Hepatocyte (in vitro differentiated cells): ENCODE measurements at places on chromosomes 1 and 21. TPM values are rescaled to one million over a fixed set of nuclear protein-coding genes. Genes with fewer than 3 reads are reported as not detected.

DNA sequence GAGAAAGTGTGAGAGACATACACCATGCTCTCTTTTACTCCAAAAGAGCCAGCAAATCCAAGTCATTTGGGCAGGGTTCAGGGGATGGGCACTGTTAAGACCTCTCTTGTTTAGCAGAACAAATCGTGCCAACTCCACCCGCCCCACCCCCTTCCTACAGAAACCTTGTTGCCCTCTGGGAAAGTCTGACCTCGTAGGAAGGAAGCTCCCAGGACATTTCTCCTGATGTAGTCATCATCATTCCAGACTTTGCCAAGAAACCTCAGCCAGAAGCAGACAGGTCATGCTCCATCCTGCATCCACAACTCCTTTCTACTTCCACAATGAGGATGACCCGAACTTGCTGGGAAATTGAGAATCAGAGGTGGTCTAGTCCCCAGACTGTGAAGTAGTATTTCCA is 57.7 kb downstream of the UBE2T start:
- peak; percentile 18 for DNase-seq

DNA sequence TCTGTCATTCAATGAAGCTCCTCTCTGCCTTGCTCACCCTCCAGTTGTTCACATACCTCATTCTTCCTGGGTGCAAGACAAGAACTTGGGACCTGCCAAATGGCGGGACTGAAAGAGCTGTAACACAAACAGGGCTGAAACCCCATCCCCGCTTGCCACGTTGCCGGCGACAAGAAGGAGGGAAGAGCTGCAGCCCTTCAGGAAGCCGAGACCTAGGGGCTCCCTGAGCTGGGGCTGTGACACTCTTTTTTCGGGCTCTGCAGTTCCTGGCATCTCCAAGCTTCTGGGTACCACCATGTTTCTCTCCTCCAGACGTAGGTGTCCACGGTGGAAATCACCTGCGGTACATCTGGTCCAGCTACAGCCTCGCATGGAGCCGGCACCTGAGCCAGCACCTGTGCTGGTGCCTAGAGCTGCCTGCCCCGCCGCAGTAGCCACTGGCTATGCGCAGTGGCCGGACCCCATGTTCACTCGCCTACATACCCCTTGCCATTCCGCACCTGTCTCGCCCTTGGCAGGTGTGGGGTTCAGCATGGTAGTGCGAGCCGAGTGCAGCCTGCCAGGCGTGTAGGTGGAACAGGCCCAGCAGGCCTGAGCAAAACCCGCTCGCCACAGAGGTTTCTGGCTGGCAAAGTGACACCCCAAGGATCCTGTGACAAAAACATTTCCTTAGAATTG is 367.0 kb upstream of the NEGR1 start:
- no peak for DNase-seq

DNA sequence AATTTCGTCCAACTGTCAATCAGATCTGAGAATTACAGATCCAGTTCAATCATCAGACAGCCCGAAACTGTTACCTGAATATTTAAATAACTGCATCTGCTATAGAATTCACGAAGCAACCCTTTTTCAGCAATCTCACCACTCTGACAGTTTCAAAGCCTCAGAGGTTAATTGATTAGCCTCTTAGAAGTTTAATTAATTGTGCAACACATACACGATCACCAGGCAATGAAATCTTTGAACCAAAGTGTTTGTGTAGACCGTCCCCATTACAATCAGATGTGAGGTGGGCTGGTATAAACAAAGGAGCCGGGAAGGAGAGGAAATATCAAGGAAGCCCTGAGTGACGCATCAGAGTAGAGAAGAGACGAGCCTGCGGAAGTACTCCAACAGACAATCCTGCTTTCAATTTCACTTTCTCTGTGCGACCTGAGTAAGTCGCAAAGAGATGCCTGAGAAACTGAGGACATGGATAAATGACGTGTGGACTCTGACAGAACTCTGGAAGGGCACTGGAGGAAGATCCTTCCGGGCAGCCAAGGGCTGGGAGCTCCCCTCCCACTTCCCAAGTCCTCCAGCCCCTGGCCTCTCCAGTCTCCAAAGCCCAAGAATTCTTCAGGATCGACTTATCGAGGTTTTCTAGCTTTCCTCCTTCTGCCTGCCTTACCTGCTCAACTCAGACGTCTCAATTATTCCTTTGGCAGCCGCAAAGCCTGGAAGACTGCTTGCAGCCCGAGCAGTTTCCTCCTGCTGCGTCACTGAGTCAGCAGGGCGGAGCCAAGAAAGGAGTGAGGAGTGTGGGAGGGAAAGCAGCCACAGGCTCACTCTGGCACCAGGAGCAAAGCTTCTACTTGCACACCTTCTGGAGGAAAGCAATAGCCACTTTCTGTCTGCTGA is at the start of gene RNASEL:
Gene RNASEL (minus strand): TSS at position 757 of the 897 bp plus-strand sequence. CDS start 2,450 bp downstream, outside the sequence.
- DNase-seq = peak; percentile 88

GRCh38 chr1:110671361-110671760 is 3.4 kb downstream of the KCNA3 start:
- DNase-seq = no peak

- no peak for DNase-seq
Observed at GRCh38 chr21:20631633-20632032, 366.6 kb upstream of the NCAM2 start.

DNA sequence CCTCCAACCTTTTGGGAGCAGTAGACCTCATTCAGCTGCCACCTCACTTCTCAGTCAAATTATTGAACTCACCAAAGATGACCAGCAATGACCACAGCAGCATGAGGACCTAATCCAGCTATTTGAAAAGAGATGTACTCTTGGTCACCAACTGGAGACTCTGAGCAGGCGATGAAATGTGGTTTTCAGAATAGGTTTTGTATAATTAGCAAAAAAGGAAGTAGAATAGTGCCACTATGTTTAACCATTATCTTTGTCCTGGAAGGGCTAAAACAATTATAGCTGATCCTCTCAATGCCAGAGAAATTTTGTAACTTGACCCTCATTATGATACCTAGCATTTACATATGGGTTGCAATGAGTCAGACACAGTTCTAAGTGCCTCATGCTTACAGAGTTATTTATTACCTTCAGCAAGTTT is at the start of gene FCRL2:
Gene FCRL2 (minus strand): TSS at position 162 of the 421 bp plus-strand sequence. CDS start 59 bp downstream, at position 103.
- DNase-seq = no peak

Gene KPRP
- total RNA-seq = not detected in 2 replicates
